Heart left ventricle (tissue), 16 donors: ENCODE measurements at places on chromosomes 2 and 18. TPM values are rescaled to one million over a fixed set of nuclear protein-coding genes. Genes with fewer than 3 reads are reported as not detected.

LRP1B gene
- 0.16 TPM for total RNA-seq

EPB41L5 gene
- total RNA-seq: 16.9 TPM

RUFY4 gene
- total RNA-seq: not detected

DNA sequence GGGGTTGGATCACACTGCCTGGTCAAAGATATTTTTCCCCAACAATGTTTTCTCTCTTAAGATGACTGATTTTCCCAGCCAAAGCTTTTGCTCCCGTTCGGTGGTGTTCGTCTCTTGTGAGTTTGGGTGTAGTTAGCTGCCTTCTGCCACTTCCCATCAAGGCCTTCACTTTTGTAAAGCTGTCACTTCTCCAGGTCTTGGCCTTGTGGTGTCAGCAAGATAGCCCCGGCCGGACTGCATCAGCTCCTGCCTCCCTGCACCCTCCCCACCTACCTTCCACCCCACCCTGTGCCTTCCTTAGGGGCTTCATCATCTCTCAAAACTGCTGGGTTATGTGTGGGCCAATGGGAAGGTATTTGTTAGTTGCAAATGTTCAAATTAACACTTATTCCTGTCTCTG lies 228.9 kb downstream of the BCL11A start:
- H3K27ac ChIP-seq: no peak overlapping the region
- H3K4me1 ChIP-seq: no peaks in the 10 kb centered on the region
- H3K27me3 ChIP-seq: no peaks in the 10 kb centered on the region
- DNase-seq: no peak

- no peak overlapping the region for H3K4me3 ChIP-seq
- no peaks in the 10 kb centered on the region for H3K4me1 ChIP-seq
- H3K36me3 ChIP-seq: no peaks in the 10 kb centered on the region
- DNase-seq: no peak
- H3K27me3 ChIP-seq: no peaks in the 10 kb centered on the region
These were observed 366.1 kb upstream of the CRIM1 start for GRCh38 chr2:35989503-35989902.

GRCh38 chr2:234939996-234940395 lies 11.8 kb upstream of the SH3BP4 start:
- no peak for DNase-seq
- H3K4me1 ChIP-seq: no peaks in the 10 kb centered on the region
- H3K4me3 ChIP-seq: no peak overlapping the region
- no peaks in the 10 kb centered on the region for H3K27me3 ChIP-seq
- no peak overlapping the region for H3K27ac ChIP-seq

- no peaks in the 10 kb centered on the region for H3K27me3 ChIP-seq
- no peak for DNase-seq
- H3K27ac ChIP-seq: peak overlapping the region; percentile 61
- no peak overlapping the region for H3K4me3 ChIP-seq
- peaks cover 11% of the 10 kb centered on the region for H3K4me1 ChIP-seq
These were observed 272.2 kb upstream of the ID2 start for GRCh38 chr2:8409461-8410260.
